Fibroblast of the aortic adventitia (primary cell): ENCODE measurements at places on chromosomes 3 and 15. TPM values are rescaled to one million over a fixed set of nuclear protein-coding genes. Genes with fewer than 3 reads are reported as not detected.

ZNF80 gene
- not detected in 2 replicates for total RNA-seq

DNA sequence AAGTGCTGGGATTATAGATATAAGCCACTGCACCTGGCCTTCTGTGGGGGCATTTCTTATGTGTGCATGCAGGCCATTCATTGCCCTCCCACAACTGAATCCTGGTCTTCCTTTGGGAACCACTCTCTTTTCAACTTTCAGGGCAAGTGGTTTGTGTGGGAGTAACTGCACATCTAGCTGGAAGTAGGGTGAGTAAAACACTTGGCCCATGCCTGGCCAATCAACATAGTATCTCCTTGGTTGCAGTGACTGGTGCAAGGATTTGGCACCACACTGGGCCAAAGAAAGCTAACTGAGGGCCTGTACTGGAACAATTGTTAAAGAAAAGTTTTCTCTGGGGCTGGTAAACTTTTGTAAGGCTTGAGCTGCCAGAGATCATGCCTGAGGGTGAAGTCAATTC lies 189.2 kb upstream of the FEZF2 start:
- peak; percentile 90 for DNase-seq

PTH1R gene
- 0.16 TPM in 1 of 2 replicates, not detected in the other for total RNA-seq

GRCh38 chr15:77571181-77571580 lies 61.5 kb downstream of the LINGO1 start:
- DNase-seq = no peak

HYAL3 gene
- 1.2 and 3.1 TPM in 2 replicates for total RNA-seq

GRCh38 chr3:88038566-88038965 lies 20.2 kb downstream of the CGGBP1 start:
- DNase-seq = peak; percentile 63

SEMA3G gene
- total RNA-seq = 0.49 TPM in 1 of 2 replicates, not detected in the other

DNA sequence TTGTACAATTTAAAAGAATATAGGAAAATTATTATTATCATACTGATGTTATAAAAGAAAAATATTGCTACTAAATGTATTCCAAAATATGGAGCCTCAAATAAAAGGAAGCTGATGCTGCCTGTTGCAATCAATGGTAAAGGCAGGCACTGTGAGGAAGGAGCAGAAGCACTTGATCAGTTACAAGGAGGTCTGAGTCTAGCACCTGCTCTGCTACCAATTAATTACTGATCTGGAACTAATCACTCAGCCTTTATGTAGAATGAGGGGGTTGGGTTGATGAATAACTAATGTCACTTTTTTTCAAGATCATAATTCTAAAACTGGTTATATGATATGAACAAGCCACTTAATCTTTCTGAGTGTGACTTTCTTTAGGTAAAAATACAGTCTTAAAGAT lies 5.5 kb downstream of the ADGRG7 start:
- DNase-seq = no peak

EPHA3 gene
- 0.98 and 6.1 TPM in 2 replicates for total RNA-seq

- DNase-seq = no peak
Measured at GRCh38 chr3:42194943-42195510, 71.0 kb downstream of the CCK start.

GRCh38 chr3:186225603-186226002 lies 116.7 kb upstream of the ETV5 start:
- DNase-seq = no peak

- no peak for DNase-seq
Measured at GRCh38 chr3:45488591-45488990, 100.2 kb downstream of the LARS2 start.

UROC1 gene
- total RNA-seq = not detected in 2 replicates

PGBD4 gene
- 1.6 and 2.2 TPM in 2 replicates for total RNA-seq

HYPK gene
- 3.7 and 16.4 TPM in 2 replicates for total RNA-seq

DNA sequence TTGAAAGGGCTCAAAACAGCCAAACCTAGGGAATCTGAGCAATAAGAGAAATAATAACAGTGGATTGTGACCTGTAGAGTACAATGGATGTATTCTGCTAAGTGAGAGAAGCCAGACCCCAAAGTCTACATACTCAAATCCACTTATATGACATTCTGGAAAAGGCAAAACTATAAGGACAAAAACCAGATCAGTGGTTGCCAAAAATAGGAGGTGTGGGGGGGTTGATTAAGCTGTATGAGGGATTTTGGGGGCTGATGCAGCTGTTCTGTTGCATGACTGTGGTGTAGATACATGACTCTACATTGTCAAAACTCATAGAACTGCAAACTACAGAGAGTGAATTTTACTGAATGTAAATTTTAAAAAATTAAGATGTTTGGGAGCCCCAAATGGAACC lies 20.1 kb upstream of the CGNL1 start:
- no peak for DNase-seq

CHRFAM7A gene
- total RNA-seq = 0.16 and 0.72 TPM in 2 replicates

DNA sequence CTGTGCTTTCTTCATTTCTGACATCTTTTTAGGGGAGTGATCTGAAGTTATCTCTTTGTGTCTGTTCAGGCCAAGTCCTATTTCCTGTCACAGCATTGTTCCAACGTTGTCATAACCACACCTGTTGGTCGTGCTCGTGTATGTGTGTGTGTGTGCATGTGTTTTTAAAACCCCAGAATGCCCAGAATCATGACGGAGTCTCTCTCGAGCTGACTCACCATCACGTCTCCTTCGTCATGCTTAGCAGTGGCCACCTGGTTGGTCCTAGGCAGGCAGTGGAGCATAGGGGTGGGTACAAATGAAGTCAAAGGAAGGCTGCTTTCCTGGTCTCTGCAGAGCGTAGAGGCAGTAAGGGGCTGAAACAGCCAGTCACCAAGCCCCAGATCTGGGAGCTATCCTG lies 126.8 kb upstream of the ABHD17C start:
- peak; percentile 64 for DNase-seq

- DNase-seq = no peak
Measured at GRCh38 chr3:46665763-46666452, 27.6 kb downstream of the ALS2CL start.

DNA sequence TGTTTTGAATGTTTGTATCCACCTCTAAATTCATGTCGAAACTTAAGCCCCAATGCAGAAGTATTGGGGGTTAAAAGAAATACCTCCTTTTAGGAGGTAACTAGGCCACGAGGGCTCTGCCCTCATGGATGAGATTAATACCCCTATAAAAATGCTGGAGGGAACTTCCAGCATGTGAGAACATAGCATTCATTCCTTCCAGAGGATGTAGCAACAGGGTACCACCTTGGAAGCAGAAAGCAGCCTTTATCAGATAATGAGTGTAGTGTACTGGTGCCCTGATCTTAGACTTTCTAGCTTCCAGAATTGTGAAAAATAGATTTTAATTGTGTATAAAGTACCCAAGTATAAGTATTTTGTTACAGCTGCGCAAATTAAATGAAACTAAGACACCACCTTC lies 353.4 kb upstream of the MANF start:
- no peak for DNase-seq

RASGRP1 gene
- 0.09 TPM in 1 of 2 replicates, not detected in the other for total RNA-seq

PTPRG gene
- total RNA-seq = 27.6 and 52.0 TPM in 2 replicates

SNRPN gene
- total RNA-seq = 49.3 and 200 TPM in 2 replicates

GRCh38 chr3:14151471-14152083 lies 26.7 kb downstream of the TMEM43 start:
- no peak for DNase-seq

DNA sequence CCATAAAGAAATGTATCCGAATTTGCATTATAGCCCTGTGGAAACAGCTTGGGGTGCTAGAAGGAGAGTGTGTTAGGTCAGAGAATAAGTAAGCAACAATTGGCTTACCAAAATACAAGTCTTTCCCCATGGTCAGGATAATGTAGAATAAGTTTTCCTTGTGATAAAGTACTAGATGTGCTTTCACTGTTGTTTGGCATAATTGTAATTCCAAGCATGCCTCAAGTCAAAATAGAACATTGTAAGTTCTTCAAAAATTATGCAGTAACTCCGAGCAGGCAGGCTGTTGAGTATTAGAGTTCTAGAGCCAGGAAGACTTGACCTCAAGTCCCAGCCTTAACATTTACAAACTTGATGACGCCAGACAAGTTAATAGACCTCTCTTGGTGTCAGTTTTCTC lies 242.0 kb downstream of the TUSC7 start:
- DNase-seq = no peak

- no peak for DNase-seq
Measured at GRCh38 chr15:21261965-21262850, 178.1 kb downstream of the POTEB3 start.

DNA sequence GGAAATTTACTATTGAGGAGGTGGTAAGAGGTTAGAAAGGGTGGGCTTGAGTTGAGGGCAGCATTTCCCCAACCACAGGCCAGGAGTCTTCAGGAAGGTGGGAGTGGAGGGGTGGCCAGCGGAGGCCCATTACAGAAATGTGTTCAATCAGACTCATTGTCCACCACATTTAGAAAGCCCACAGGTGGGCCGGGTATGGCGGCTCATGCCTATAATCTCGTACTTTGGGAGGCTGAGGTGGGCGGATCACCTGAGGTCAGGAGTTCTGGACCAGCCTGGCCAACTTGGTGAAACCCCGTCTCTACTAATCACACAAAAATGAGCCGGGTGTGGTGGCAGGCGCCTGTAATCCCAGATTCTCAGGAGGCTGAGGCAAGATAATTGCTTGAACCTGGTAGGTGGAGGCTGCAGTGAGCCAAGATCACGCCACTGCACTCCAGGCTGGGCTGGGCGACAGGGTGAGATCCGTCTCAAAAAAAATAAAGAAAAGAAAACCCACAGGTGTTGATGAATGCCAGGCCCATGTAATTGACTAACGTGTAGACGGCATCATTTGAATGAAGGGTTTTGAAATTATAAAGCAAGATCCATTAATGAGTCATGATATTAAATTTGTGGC lies 12.2 kb upstream of the SYNM start:
- DNase-seq = no peak

GRCh38 chr15:92930054-92930621 lies 30.0 kb downstream of the CHD2 start:
- peak; percentile 36 for DNase-seq

- DNase-seq = no peak
Measured at GRCh38 chr3:150351398-150351797, 56.7 kb upstream of the TSC22D2 start.

DNA sequence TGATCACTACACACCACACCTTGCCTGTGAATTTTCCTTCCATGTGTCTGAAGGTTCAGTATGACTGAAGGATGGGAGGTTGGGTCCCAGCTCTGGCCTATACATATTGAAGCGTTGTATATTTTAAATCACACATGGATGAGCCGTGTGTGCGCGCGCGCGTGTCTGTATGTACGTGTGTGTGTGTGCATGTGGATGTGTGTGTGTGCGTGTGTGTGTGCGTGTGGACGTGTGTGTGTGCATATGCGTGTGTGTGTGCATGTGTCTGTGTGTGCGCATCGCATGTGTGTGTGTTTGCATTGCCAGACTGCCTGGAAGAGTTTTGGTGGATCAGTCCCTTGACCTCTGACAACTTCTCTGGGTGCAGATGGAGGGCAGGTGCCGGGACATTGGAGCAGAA lies 45.7 kb downstream of the RPLP1 start:
- no peak for DNase-seq

GRCh38 chr3:158354713-158355112 lies 216.3 kb upstream of the MLF1 start:
- DNase-seq = no peak

GRCh38 chr3:132253262-132253878 lies 63.8 kb upstream of the ACP3 start:
- peak; percentile 86 for DNase-seq
